Activated T-helper 2 cell treated with anti-CD3 and anti-CD28 coated beads, Interferon-gamma antibody, Interleukin-2, Interleukin-4, amounts not matched to agents 10 μg/mL and 5 μg/mL and 100 μg/mL, durations not matched to agents 14 hours and 24 hours and 36 hours (primary cell): ENCODE measurements at places on chromosomes 3 and 15. TPM values are rescaled to one million over a fixed set of nuclear protein-coding genes. Genes with fewer than 3 reads are reported as not detected.
A peak's percentile ranks its signal among the peaks of the same experiment; 100 is the strongest.

DNA sequence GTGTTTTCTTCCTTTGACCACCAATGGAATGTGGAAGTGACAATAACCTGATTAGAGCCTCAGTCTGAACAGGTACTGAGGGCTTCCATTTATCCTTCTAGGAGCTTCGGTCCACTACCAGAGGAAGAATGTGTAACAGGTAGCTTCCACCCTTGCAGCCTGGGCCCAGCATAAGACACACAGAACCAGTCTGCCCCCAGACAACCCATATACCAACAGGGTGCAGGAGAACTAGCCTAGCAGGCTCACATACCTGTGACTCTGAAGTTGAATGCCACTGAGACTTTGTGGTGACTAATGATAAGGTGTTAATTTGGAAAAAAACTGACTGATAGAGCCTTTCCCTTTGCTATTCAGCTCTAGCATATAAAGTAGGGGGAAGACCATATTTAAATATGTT, 166.2 kb downstream of the NEK10 start:
- H3K27me3 ChIP-seq = no peaks in the 10 kb centered on the region
- no peaks in the 10 kb centered on the region for H3K36me3 ChIP-seq
- H3K27ac ChIP-seq = no peak overlapping the region
- H3K4me3 ChIP-seq = no peak overlapping the region
- DNase-seq = no peak
- no peaks in the 10 kb centered on the region for H3K4me1 ChIP-seq

DNA sequence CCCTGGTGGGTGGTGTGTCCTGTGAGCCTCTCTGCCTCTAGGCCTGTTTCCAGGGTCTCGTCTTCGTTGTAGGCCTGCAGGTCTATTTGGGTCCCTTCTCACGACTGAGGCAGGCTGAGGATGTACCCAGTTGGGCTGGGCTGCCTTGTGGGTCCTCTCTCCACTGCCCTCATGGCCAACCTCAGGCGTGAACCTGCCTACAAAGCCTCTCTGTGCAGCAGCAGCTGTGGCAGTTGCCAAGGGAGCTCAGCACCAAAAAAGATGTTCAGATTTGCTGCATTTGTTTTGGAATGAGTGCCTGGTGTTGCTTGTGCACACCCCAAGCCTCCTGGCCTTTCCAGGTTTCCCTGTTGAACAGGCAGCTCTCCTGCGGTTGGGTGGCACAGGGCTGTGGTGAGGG, 13.4 kb downstream of the KLF13 start:
- peaks cover 32% of the 10 kb centered on the region for H3K36me3 ChIP-seq
- H3K4me3 ChIP-seq = no peak overlapping the region
- H3K4me1 ChIP-seq = peaks cover 87% of the 10 kb centered on the region
- no peak for DNase-seq

DNA sequence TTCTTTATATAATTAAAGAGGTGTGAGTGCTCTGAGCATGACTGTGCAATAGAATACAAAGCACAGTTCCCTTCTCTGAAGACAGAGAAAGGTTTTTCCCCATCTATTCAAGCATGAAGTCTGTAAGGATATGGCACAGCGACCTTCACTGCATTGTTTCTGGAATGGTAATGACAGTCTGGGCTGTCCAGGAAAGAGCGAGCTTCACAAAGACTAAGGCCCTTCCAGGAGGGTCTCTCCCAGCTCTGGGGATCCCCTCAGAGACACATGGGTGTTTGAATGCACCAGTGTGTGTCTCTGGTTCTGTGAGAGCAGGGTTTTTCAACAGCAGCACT, 179.9 kb upstream of the NR2E3 start:
- no peaks in the 10 kb centered on the region for H3K36me3 ChIP-seq
- H3K27ac ChIP-seq = no peak overlapping the region
- H3K4me1 ChIP-seq = no peaks in the 10 kb centered on the region
- peaks cover 11% of the 10 kb centered on the region for H3K27me3 ChIP-seq

DNA sequence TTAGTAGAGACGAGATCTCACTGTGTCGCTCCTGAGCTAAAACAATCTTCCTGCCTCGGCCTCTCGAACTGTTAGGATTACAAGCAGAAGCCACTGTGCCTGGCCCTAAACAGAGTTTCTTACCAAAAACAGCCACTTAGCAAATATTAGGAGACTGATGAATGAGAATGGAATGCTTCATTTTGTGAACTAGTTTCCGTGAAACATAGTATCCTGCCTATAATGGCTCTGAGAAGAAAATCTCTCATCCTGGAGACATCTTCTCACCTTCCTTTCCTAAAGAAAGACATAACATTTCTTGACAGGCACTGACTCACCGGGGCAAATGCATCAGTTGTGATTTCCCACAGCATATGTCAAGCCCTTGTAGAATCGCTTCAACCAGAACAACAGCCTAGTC, 44.9 kb downstream of the GJD2 start:
- no peaks in the 10 kb centered on the region for H3K4me1 ChIP-seq
- H3K27ac ChIP-seq = no peak overlapping the region
- H3K36me3 ChIP-seq = no peaks in the 10 kb centered on the region
- H3K27me3 ChIP-seq = peaks cover 25% of the 10 kb centered on the region
- no peak for DNase-seq

DNA sequence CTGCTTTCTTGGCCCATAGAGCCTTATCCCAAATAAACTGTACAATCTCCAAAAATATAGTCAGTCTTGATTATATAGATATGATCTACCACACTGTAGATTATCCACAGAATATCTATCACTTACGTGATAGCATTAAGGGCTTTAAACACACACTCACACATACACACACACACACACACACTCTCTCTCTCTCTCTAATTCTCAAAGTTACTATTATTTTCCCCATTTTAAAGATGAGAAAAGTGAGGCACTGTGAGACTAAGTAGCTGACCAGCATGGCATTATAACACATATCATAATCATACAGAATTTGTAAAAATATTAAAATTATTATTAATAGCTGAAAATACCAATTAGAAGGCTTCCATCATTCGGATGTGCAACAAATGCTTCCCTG, 4.2 kb downstream of the TBC1D5 start:
- no peak overlapping the region for H3K27ac ChIP-seq
- H3K36me3 ChIP-seq = peaks cover 33% of the 10 kb centered on the region
- no peak for DNase-seq
- no peaks in the 10 kb centered on the region for H3K27me3 ChIP-seq
- peaks cover 34% of the 10 kb centered on the region for H3K4me1 ChIP-seq

GRCh38 chr15:64096668-64097384, 1.0 kb downstream of the SNX1 start:
- H3K27me3 ChIP-seq = no peaks in the 10 kb centered on the region
- peak overlapping the region; percentile 94 for H3K4me3 ChIP-seq
- peak overlapping the region; percentile 92 for H3K27ac ChIP-seq
- H3K4me1 ChIP-seq = peaks cover 40% of the 10 kb centered on the region
- no peak for DNase-seq

GRCh38 chr3:98692787-98693473, 70.2 kb upstream of the ST3GAL6 start:
- H3K4me1 ChIP-seq = no peaks in the 10 kb centered on the region
- no peak overlapping the region for H3K27ac ChIP-seq
- no peak overlapping the region for H3K4me3 ChIP-seq
- H3K36me3 ChIP-seq = no peaks in the 10 kb centered on the region
- DNase-seq = no peak

- no peak overlapping the region for H3K27ac ChIP-seq
- H3K36me3 ChIP-seq = no peaks in the 10 kb centered on the region
- H3K4me3 ChIP-seq = no peak overlapping the region
- peaks cover 7% of the 10 kb centered on the region for H3K27me3 ChIP-seq
- H3K4me1 ChIP-seq = peaks cover 2% of the 10 kb centered on the region
- DNase-seq = no peak
These were observed 5.5 kb upstream of the CLN6 start for GRCh38 chr15:68235022-68235421.

DNA sequence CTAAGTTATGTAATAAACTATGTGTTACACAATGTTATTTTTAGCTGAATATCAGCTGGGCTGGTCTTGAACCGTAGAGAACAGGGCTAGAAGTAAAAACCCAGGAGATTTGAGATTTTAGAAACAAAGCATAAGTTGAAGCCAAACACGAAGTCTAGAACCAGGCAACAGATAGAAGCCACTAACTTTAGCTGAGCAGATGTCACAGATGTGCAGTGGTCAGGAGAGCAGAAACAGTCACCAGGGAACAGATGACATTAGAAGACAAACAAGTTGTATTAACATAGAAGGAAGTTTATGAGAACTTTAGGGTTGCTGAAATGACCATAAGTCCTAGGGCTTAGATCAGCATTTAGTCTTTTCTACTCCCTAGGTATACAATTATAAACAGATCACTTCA, 731.0 kb downstream of the ZNF385D start:
- H3K4me3 ChIP-seq = no peak overlapping the region
- no peak for DNase-seq

GRCh38 chr3:136120373-136121348, 75.5 kb downstream of the MSL2 start:
- H3K36me3 ChIP-seq = no peaks in the 10 kb centered on the region
- H3K4me3 ChIP-seq = no peak overlapping the region
- DNase-seq = no peak
- peaks cover 29% of the 10 kb centered on the region for H3K27me3 ChIP-seq

DNA sequence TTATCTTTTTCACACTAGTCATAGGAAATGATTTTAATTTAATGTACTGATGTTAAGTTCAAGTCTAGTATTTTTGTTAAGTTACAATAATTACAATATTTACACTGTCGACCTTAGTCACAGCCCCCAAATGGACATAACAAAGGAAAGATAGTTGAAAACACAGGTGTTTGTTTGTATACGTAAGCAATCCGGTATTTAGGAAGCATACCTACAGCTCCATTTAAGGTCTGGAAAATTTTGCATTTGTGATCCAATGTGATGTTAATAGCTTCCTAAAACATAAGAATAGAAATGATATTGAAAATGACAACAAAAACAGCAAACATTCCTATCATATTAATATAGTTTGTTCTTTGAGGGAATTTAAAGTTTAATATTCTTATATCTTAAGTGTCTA, 56.9 kb downstream of the PLOD2 start:
- H3K4me3 ChIP-seq = no peak overlapping the region
- no peaks in the 10 kb centered on the region for H3K4me1 ChIP-seq
- no peaks in the 10 kb centered on the region for H3K36me3 ChIP-seq
- H3K27me3 ChIP-seq = no peaks in the 10 kb centered on the region

DNA sequence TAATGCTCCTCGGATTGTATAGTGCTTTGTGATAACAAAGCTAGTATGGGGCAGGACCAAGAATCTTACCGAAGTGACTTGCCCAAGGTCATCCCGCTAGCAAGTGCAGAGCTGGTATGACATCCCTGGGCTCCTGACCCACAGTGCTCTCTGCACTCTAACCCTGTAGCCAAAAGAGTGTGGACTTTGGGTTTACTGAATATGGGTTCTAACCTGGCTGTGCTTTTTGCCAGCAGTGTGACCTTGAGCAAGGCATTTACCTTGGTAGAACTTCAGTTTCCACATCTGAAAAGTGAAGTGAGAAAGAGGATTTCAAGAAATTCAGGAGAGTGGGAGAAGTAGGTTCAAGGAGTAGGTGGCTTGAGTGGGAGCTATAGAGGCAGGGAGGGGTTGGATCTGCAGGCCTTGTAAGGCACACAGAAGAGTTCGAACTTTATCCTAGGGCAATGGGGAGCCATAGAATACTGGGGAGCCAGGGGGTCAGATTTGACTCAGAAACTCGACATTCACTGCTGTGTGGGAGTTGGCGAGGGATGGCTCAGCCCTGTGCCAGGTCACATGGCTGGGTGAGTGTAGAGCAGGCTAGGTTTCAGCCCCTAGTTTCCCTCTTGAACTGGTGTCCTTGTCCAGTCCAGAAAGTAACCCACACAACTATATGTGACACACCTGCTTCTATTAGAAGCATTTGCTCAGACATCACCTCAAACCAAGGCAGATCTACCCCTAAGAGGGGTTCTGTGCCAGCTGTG, 91.9 kb downstream of the RPLP1 start:
- no peak overlapping the region for H3K27ac ChIP-seq
- no peaks in the 10 kb centered on the region for H3K36me3 ChIP-seq
- no peak for DNase-seq

DNA sequence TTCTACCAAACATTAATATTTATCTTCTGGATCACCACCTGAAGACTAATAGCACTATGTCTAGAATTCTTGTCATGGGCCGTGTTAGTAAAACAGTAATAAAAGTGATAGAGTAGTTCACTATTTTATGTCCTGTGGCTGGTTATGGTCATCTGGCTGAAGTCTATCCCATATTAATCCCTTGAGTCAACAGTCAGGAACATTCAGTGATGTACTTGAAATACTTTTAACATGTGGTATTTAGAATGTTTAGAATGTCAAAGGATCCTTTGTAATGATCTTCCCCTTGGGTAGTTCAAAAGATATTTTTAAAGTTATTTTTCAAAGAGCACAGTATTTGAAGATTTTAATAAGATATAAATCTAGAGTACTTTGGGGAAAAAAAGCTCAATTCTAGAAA, 117.0 kb downstream of the MBNL1 start:
- no peak overlapping the region for H3K27ac ChIP-seq
- H3K4me1 ChIP-seq = peaks cover 39% of the 10 kb centered on the region
- peaks cover 39% of the 10 kb centered on the region for H3K36me3 ChIP-seq
- no peak overlapping the region for H3K4me3 ChIP-seq
- no peaks in the 10 kb centered on the region for H3K27me3 ChIP-seq

GRCh38 chr3:63588895-63589294, 63.6 kb upstream of the SNTN start:
- H3K27me3 ChIP-seq = no peaks in the 10 kb centered on the region
- no peaks in the 10 kb centered on the region for H3K4me1 ChIP-seq
- no peaks in the 10 kb centered on the region for H3K36me3 ChIP-seq
- no peak overlapping the region for H3K4me3 ChIP-seq
- no peak for DNase-seq
- H3K27ac ChIP-seq = no peak overlapping the region

- DNase-seq = no peak
- H3K27me3 ChIP-seq = no peaks in the 10 kb centered on the region
- H3K36me3 ChIP-seq = no peaks in the 10 kb centered on the region
These were observed 42.3 kb downstream of the EFHB start for GRCh38 chr3:19891740-19892139.

Gene HYKK
- total RNA-seq = 0.74 and 0.89 TPM in 2 replicates

Gene CFAP100
- total RNA-seq = not detected in 2 replicates

Gene ZPLD1
- not detected in 2 replicates for total RNA-seq

Gene GOLGA8H
- total RNA-seq = 0.37 and 0.76 TPM in 2 replicates

Gene SLC9A9
- total RNA-seq = 1.6 and 2.0 TPM in 2 replicates

Gene LRRN1
- total RNA-seq = not detected in 2 replicates

Gene MAP6D1
- 1.1 and 2.9 TPM in 2 replicates for total RNA-seq

Gene GNB4
- 12.0 and 13.9 TPM in 2 replicates for total RNA-seq

Gene CELSR3
- total RNA-seq = 16.0 and 16.5 TPM in 2 replicates

Gene SUMF1
- total RNA-seq = 6.9 and 7.7 TPM in 2 replicates

Gene HGD
- total RNA-seq = 0.14 and 0.76 TPM in 2 replicates

Gene RPL15
- total RNA-seq = 1,859 and 1,865 TPM in 2 replicates

Gene FGF12
- total RNA-seq = not detected in 2 replicates

Gene MCCC1
- 25.8 and 31.2 TPM in 2 replicates for total RNA-seq

Gene C3orf49
- not detected in 2 replicates for total RNA-seq

Gene CATSPER2
- 8.3 and 9.8 TPM in 2 replicates for total RNA-seq
